Stimulated activated CD8-positive, alpha-beta memory T cell treated with anti-CD3 and anti-CD28 coated beads, Interleukin-12 subunit alpha, Interleukin-12 subunit beta, amount 100 ng/mL, for 4 hours (primary cell): ENCODE measurements at places on chromosomes 2 and 18.

- DNase-seq = no peak
Measured at GRCh38 chr2:46779447-46779941, 136.1 kb downstream of the MCFD2 start.

DNA sequence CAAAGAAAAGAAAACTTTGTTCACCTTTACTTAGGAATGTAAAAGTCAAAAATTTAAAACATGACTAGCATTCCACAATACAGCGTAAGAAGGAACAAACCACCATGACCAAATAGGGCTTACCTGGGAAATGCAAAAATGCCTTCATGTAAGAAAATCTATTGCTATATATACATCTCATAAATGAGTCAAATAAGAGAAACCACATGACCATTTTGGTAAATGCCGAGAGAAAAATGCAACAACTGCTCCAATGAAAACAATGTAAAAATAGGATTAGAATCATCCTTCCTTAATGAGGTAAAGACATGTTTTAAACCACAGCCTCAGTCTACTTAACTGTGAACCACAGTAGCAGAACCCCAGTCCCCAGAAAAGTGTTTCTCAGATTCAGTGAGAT, 49.4 kb downstream of the TGOLN2 start:
- no peak for DNase-seq

DNA sequence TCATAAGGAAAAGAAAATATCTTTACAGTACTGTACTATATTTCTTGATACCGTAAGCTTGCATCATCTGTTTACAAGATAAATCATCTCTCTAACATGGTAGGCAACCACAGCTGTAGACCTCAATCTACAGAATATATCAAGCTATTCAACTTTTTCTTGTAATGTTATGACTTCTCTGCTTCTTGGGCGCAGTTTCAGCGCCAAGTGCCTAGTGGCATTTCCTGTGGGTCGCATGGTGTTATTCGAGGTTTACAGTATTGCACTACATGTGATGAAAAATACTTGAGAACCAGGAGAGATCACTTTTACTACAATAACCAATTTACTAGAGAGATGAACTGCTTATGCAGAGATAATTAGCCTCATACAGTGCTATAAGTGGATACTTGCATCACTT, 34.0 kb upstream of the SESTD1 start:
- DNase-seq = no peak

DNA sequence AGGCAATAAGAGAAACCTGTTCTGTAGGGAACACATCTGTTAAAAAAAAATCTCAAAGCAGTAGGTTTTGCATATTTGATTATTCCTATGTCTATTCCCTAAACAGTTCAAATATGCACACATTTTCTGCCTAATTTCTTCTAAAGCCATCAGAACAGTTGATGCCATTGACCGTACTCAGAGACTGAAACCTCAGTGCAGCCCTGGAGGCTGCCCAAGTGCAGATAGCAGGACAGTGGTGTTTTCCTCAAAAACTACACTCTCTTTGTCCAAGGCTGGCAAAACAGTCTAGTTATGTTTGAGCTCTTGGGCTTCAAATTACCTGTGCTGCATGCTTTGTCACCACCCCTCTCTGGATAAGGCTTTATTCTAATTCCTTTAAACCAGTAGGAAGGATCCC, 23.3 kb upstream of the NFE2L2 start:
- DNase-seq = no peak

- no peak for DNase-seq
Measured at GRCh38 chr18:38796762-38797161, 1231.2 kb upstream of the CELF4 start.

DNA sequence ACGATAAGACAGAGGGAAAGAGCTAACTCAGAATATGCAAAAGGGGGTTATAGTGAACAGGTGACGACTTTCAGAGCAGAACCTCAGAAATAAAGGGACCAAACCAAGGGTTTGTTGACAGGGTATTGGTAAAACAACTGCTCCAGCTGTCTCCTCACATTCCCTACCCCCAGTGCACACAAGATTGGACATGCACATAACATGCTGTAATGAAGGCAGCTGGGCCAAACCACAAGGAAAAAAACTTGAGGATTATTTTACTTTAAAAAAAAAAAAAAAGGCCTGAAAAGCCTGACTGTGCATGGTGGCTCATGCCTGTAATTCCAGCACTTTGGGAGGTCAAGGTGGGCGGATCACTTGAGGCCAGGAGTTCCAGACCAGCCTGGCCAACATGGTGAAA, 3.5 kb downstream of the RBM43 start:
- DNase-seq = no peak

DNA sequence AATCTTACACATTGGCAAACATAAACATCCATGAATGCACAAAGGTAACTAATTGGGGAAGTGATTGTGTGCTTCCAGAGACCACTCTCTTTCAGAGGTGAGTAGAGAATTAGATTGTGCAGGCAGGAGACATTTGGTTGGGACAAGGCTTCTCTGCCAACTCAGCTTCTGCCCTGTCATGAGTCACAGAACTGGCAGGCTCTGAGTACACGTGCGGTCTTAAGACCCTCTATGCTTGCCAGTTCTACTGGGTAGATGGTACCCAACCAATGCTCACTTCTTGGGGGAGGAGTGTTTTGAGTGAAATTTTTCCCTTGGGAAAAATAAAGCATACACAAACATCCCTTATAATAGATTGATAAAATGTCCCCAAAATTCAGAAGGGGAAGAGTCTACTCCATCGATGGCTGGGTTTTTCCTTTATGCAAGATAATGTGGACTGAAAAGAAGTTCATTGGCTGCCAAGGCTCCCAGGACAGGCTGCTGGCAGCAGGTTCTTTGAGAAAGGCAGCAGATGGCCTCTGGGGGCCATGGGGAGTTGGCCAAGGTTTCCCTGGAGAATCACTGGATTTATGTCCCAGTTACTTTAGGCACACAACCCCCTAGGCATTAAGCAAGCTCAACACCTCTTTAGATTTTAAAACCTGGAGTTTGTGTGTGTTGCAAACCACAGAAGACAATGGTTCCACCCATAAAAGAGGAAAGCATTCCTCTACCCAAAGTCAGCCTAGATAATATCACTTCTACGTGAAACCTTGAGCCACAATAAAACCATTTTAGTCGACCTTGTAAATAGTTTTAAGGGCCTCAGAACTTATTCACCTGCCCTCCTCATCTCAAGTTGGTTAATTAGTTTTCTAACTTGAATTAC, 417.0 kb downstream of the TXNL1 start:
- no peak for DNase-seq

- DNase-seq = no peak
Measured at GRCh38 chr18:58552057-58552461, 76.8 kb downstream of the ALPK2 start.

- DNase-seq = no peak
Measured at GRCh38 chr18:9943311-9943710, 29.5 kb downstream of the VAPA start.

DNA sequence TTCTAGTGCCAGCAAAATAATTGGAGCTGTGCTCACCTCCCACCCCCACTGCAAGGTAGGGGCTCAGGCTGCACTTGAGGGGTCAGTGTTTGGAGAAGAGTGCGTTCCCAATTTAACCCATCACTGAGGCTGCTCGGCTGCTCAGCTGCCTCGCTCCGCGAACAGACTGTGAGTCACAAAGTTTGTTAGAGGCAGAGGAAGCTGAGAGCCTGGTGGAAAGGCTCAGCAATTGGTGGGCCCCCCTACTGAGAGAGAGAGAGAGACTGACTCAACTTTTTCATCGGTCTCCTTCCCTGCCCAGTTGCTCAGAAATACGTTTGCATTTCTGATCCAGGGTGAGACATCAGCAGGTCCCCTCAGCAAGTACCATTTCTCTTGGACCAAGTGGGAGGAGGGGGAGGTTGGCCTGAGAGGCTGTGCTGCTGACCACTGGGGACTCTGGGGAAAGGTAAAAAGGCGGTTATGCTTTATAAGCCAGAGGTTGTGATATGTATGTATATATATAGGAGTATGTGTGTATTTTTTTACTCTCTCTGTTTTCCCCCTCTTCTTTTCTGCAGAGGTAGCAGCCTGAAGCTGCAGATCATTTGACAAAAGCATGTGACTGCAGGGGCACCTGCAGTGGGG, 1.5 kb downstream of the EFR3B start:
- no peak for DNase-seq

DNA sequence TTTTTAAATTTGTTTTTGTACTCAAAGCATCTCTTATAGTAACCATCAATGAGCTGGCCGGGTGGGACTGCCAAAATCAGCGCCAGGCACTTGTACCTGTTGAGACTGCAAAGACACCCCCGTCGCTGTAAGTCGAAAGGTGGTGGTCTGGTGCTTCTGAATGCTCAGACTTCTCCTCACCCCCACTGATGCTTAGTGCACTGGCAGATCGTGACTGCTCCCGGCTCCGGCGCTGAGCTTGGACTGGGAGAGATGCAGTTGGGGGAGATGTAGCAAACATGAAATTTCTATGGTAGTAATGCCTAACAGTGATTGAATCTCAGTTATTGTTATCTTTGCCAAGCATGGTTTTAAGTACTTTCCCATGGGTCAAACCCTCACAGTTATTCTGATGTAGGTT, 80.6 kb downstream of the RIF1 start:
- DNase-seq = no peak

DNA sequence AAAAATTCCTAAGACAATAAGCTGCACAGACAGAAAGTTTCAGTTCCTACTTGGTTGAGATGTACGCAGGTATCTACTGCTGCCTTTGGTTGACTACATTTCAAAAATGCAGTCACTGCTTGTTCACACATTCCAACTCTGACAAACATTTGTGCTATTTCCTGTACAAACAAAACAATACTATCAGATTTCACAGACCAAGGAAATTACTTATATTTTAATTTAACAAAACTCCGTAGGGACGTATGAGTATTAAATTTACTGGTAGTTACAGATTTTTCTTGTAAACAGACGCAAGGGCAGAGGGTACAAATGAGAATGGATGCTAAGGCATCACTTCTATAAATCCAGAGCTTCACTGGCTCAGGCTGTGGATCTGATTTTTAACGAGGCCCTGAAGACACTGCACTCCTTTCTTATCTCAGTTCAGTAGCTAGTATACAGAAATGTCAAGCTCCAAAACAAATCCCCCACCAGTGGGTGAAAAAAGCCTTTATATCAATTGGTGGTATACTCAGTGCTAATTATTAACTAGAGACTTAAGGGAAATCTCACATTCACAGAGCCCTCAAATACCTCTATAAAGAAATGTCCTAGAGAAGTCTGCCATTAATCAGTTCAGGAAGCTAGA, 31.7 kb upstream of the TTC32 start:
- no peak for DNase-seq

GRCh38 chr2:39437522-39438296, 624 bp upstream of the MAP4K3 start:
- peak; percentile 2 for DNase-seq

- no peak for DNase-seq
Measured at GRCh38 chr2:61100801-61101200, 35.1 kb downstream of the SANBR start.

DNA sequence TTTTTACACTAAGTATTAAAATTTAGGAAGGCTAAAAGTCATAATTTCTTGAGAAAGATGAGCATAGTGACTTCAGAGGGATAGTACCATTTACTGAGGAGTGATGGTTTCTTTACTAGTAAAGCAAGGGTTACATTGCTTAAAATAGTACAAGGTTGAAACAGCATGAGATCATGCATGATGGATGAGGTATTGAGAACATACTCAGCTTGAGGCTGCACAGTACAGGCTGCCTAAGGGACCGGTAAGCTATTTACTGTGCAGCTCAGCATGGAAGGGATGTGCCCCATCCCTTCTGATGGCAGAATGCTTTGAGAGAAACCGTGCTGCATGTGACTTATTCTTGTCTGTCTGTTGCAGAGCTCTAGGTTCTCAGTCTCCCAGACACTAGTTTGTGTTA, 122.1 kb downstream of the EML6 start:
- no peak for DNase-seq

DNA sequence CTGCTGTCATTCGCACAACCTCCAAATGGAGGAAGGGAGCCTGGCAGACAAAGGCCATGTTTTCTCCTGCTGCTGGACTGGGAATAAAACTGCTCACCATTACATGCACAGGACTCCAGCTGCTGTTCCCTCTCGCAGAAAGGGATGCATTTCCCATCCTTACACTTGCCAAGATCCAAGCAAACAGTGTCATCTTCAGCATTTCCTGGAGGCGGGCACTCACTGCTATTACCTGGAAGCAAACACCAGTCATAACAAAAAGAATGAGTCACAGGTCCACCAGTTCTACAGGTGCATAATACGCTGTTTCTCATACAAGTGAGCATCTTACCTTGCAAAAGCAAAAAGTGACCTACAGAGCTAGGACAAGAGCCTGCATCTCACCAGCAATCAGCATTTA, 22.7 kb downstream of the IAH1 start:
- no peak for DNase-seq

DNA sequence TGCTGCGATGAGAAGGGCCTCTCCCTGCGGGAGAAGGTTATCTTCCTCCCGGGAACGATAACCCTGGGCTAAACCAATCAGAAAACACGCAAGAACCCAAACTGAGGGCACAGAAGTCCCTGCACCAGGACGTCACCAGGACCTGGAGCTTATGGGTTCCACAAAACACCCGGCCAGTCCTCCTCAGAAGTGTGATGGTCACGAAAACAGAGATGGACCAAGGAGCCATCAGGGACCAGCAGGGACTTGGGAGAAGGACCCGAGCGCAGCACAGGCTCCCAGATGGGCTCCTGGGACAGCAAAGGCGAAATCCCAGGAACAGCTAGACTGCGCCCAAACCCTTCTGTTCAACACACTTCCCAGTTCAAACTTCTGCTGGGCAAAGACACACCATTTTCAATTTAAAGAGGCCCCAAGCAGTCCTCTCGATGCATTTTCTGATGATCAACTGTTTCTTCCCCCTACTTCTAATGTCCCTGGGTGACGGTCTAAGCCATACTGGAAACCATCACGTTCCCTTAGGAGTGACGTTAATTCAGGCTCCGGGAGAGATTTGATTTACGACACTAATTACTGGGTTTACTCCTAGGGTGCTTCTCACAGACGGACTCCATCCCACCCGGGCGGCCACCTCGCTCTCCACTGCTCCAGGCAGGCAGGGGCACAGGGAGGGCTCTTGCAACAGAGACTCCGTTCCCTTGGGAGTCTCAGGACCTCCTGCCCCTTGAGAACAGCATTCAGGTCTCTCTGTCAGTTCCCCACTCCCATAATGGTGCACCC, 29.2 kb downstream of the ZNF516 start:
- no peak for DNase-seq
